Diencephalon (tissue), 1 donor: ENCODE measurements at places on chromosomes 3 and 15. TPM values are rescaled to one million over a fixed set of nuclear protein-coding genes. Genes with fewer than 3 reads are reported as not detected.

TGM4 gene
- not detected for total RNA-seq

FSTL1 gene
- total RNA-seq: 43.6 TPM

FBLN2 gene
- 6.0 TPM for total RNA-seq

CHRNA5 gene
- total RNA-seq: 7.6 TPM

SLC7A14 gene
- 32.1 TPM for total RNA-seq

SYNM gene
- 14.8 TPM for total RNA-seq

ZNF660 gene
- 11.5 TPM for total RNA-seq

CCR3 gene
- not detected for total RNA-seq

LINGO1 gene
- 45.2 TPM for total RNA-seq

MYLK gene
- 13.6 TPM for total RNA-seq

TIGIT gene
- not detected for total RNA-seq

C15orf62 gene
- 0.46 TPM for total RNA-seq

CCDC39 gene
- 3.9 TPM for total RNA-seq
